ENCODE measurements at places on chromosomes 3 and 15.

DNA sequence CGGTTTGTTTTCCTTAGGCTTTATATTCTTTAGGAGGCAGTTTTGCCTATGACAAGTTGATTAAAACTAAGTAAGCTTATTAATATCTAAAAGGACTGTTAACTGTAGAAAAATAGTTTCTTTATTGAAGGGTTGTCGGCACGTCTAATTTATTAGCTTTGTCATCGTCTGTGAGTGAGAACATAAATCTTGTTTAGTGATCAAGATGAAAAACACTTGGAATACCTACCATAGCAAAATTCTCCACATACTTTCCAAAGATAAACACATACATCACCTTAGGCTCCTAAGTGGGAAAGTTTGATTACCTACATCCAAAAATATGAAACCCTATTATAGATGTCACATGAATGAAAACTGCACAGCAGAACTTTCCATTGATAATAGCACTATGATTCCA, 139.1 kb upstream of the BNIP2 start:
- DNase-seq, result peak; percentile 29

DNA sequence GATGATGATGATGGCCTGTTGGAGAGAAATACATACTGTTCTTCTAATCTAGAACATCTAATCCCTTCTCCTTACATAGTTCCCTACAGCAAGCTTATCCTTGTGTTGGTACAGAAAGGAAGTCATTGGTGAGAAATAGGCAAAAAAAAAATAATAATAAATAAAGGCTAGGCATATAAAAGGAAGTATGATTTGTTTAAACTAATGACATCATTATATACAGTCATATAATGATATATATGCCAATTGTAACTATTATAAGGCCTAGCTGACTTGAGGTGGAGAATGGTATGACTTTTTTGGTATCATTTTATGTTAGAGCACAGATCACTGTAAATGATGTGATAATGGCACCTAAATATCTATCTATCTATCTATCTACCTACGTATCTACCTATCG, 142.4 kb downstream of the DUT start:
- DNase-seq, result no peak

GRCh38 chr15:39156646-39157250, 424.1 kb upstream of the THBS1 start:
- DNase-seq, result no peak

- DNase-seq, result no peak
Measured at GRCh38 chr15:76863123-76863522, 42.0 kb downstream of the SCAPER start.

- no peak for DNase-seq
Measured at GRCh38 chr3:23869977-23870662, 46.7 kb downstream of the NKIRAS1 start.

DNA sequence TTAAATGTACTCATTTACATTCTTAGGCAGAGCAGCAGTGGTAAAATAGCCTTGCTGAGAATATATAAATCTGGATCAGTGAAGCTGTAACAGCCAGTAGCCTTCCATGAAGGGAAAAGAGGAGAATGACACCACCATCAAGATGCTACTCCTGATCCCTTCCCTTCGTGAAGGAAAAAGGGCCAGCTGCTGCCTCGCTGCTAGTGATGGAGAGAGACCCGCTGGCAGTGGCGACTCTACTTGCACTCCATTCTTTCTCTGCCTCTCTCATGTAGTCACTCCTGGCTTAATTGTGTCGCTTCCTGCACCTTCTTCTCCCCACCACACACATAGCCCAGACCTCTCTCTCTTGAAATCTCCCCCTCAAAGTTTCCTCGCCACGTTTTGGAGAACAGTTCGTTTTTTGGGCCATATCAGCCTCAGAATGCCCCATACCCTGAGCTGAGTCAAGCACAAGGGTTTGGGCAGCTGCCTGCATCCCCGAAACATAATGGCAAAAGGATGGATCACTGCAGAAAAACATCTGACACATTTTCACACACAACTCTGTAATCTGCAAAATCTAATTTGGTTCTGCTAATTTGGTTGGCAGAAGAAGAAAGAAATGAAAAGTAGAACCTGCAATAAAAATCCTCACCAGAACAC, 460.3 kb upstream of the IL12A start:
- DNase-seq, result no peak

GRCh38 chr3:23600167-23600871, 205.4 kb upstream of the UBE2E1 start:
- peak; percentile 82 for DNase-seq

DNA sequence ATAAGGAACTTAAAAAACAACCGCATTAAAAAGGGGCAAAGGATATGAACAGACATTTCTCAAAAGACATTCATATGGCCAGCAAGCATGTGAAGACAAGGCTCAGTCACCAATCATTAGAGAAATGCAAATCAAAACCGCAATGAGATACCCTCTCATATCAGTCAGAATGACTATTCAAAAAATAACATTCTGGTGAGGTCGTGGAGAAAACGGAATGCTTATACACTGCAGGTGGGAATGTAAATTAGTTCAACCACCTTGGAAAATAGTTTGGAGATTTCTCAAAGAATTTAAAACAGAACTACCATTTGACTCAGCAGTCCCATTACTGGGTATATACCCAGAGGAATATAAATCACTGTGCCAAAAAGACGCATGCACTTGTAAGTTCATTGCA, 496.6 kb upstream of the SGO1 start:
- DNase-seq, result no peak

- no peak for DNase-seq
Measured at GRCh38 chr3:133855772-133856171, 39.9 kb downstream of the RAB6B start.

GRCh38 chr3:129911261-129911861, 17.9 kb upstream of the TMCC1 start:
- no peak for DNase-seq

DNA sequence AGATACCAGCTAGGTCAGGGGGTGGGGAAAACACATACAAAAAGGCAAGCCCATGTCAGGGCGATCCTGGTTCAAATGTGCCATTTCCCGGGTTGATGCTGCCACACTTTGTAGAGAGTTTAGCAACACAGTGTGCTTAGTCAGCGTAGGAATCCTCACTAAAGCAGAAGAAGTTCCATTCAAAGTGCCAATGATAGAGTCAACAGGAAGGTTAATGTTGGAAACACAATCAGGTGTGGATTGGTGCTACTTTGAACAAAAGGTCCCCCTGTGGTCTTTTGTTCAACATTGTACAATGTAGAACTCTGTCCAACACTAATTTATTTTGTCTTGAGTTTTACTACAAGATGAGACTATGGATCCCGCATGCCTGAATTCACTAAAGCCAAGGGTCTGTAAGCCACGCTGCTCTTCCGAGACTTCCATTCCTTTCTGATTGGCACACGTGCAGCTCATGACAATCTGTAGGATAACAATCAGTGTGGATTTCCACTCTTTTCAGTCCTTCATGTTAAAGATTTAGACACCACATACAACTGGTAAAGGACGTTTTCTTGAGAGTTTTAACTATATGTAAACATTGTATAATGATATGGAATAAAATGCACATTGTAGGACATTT, 28.9 kb downstream of the TPM1 start:
- DNase-seq, result no peak

DNA sequence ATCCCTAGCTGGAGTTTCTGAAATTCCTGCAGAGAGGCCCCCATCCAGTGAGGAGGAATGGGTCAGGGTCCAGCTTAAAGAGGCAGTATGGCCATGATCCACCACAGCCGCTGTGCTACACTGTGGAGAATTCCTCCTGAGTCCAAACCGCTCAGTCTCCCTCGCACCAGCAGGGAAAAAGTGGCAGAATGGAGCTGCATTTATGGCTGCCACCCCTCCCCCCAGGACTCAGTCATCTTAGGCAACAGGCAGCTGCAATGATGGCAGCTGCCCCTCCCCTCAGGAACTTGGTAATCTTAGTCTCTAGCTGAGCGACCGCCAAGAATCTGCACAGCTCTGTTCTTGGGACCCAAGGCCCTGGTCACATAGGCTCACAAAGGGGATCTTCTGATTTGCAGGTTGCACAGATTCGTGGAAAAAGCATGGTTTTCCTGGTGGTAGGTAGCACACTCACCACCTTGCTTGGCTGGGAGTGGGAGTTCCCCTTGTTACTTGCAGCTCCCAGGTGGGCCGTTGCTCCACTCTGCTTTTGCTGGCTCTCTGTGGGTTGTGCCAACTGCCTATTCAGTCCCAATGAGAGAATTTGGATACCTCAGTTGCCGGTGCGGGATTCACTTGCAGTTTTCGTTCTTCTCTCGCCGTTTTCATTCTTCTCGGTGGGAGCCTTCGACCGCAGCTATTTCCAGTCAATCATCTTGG, 204.1 kb downstream of the STXBP5L start:
- no peak for DNase-seq

- DNase-seq, result no peak
Measured at GRCh38 chr3:12041446-12042041, 37.4 kb downstream of the SYN2 start.

- no peak for DNase-seq
Measured at GRCh38 chr15:71545223-71545760, 265.1 kb upstream of the NR2E3 start.

DNA sequence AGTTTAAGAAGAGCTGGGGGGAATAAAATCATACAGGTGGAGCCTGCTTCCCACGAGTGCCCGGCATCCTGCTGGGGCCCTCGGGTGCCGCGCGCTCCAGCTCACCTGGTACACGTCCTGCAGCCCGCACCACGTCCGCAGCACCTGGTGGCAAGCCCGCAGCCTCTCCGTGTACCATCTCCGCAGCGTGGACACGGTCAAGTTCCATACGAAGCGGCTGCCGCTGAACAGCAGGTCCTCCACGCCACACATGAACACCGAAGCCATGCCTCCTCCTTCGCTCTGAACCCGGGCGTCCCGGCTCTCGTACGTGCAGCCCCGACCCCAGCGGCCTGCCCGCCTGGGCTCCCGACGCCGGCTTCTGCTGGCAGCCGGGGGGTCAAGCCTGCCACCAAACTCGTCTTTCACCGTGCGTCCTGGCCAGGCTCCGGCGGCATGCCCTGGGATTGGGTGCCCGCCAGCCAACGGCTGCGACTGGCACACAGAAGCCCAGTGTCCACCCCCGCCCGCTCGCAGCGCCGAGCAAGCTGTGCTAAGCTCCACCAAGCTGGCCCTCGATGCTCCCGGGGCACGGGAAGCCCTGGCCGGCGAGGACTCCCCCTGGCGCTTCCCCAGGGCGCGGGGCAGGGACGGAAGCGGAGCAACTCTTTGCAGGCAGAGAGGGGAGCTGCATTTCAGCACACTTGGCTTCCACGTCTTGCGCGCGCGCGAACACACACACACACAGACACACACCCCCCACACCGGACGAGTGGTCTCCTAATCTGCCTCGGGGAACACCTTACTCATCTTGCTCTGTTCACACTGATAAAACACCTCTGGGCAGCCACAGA, at the start of gene FRMD4B:
Gene FRMD4B, minus strand, starts transcription at position 366 of the 833 bp plus-strand sequence. Its CDS starts 99 bp downstream, at position 267.
- DNase-seq, result no peak

DNA sequence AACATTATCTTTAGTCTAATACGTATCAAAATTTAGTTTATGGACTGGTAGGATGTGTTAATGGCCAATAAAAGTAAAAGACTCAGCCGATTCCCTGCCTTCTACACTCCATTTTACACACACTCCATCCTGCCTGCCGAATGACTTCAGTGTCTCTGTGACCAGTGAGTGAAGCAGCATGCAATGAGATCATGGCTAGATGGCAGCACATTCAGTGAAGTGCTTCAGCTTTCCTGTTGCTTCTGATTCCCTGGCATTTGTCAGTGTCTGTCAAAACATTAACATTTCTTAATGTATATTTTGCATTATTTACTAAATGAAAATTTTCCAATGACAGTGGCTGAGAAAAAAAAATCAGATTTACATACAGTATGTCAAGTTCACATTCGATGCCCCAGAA, 412.0 kb downstream of the FHIT start:
- DNase-seq, result no peak

DNA sequence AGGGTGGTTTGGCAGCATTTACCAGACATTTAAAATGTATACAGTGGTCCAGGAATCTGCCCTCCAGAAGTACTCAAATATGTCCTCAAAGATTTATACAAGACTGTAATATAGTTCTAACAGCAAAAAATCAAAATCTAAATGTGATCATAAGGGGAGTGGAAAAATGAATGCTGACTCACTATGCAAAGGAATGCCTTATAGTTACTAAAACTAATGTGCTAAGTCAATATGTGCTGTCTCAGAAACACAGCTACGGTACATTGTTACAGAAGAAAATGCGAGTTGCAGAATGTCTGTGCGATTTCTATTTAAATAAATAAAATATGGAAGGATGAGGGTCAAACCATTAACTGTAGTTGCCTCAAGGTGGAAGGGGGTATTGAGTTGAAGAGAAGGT, 230.1 kb upstream of the UBE2E1 start:
- DNase-seq, result no peak

- no peak for DNase-seq
Measured at GRCh38 chr3:139979991-139980390, 45.0 kb downstream of the CLSTN2 start.

GRCh38 chr15:55552926-55553325, 35.2 kb downstream of the PYGO1 start:
- DNase-seq, result no peak

DNA sequence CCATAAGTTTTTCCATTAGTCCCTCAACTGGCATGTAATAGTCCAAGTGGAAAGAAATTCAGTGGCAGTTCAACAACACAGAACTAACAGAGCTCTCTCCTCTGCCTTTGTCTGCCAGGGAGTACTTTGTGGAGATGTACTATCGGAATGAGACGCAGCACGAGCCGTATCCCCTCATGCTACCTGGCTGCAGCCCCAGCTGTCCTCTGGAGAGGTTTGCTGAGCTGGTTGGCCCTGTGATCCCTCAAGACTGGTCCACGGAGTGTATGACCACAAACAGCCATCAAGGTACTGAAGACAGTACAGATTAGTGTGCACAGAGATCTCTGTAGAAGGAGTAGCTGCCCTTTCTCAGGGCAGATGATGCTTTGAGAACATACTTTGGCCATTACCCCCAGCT, 39.4 kb downstream of the ACP3 start:
- DNase-seq, result no peak

DNA sequence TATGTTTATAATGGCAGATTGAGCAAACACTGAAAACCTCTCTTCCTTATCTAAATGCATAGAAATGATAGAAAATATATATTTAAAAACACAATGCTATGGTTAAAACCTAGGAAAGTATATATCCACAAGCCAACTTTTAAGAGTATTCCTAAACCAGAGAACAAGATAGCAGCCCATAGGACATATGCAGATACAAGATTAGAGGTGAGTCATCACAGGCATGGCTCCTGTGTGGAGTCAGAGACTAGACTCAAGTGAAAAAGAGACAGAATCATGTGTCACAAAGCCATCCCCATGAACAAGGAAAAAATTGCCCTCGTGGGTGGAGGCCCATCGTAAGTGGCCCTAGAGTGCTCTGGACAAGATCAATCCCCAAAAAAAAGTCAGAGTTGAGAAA, 199.4 kb upstream of the PPP2R3A start:
- no peak for DNase-seq

GRCh38 chr3:96039632-96040031, 774.8 kb upstream of the EPHA6 start:
- no peak for DNase-seq

Data from urothelium cell line (cell line).